ENCODE measurements at places on chromosomes 4 and X. TPM values are rescaled to one million over a fixed set of nuclear protein-coding genes. Genes with fewer than 3 reads are reported as not detected.

DNA sequence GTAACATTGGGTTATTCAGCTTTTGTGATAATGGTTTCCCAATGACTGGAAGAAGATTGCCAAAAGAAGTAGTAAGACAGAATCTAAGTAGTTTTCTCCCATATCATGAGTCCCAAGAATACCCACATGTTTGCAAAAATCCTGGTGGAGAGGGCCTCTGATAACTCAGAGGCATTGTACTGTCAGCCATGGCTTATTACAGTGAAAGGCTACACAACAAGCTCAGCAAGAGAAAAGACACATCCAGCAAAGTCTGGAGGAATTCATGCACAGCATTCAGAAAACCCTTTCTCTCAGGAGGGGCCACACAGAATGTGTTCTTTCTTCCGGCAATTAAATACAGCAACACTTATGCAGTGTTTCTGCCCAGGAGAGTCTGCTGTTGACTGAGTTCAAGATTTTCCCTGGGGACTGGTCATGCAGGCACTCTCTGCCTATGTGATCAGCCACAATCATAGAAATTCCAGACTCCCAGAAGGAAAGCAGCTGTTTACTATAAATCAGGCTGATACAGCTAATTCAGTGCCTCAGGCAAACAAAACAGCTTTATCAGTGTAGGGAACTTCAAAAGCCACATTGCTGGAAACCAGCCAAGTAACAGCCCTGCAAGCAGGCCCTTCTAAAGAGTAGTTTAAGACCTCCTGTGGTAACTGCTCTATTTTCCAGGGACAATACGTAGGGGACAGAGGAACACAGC lies 937.1 kb downstream of the CCSER1 start:
- peak; percentile 85 for DNase-seq

DNA sequence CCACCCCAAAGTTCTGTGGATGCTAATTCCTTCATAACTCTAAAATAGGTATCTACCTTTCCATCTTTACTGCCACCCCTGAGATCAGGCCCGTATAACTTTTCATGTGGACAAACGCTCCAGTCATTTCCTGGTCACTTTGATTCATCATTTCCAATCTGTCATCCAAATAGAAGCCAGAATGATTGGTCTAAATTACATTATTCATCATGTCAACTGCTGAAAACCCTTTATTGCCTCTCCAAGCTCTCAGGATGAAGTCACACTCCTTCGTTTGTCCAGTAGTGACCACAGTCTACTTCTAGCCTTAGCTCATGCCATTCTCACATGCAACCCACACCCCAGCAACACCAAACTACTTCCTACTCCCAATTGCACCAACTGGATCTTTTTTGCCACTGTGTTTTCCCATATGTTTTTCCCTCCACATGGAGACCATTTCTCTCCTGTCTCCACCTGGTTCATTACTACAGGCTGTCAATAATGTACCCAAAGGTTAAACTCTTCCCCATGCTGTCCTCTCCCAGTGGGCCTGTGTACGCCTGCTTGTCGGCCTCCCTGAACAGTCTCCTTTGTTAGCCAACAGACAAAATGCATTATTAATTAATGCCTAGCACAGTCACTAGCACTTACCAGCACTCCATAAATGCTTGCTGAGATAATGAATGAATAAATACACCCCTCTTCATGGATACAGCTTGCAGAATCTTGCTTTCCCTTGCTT lies 382.6 kb upstream of the NOCT start:
- no peak for DNase-seq

- DNase-seq, result no peak
Observed at GRCh38 chr4:139934708-139935195, 219.2 kb downstream of the MAML3 start.

GRCh38 chr4:61468024-61468720 lies 268.0 kb downstream of the ADGRL3 start:
- DNase-seq, result peak; percentile 78

DNA sequence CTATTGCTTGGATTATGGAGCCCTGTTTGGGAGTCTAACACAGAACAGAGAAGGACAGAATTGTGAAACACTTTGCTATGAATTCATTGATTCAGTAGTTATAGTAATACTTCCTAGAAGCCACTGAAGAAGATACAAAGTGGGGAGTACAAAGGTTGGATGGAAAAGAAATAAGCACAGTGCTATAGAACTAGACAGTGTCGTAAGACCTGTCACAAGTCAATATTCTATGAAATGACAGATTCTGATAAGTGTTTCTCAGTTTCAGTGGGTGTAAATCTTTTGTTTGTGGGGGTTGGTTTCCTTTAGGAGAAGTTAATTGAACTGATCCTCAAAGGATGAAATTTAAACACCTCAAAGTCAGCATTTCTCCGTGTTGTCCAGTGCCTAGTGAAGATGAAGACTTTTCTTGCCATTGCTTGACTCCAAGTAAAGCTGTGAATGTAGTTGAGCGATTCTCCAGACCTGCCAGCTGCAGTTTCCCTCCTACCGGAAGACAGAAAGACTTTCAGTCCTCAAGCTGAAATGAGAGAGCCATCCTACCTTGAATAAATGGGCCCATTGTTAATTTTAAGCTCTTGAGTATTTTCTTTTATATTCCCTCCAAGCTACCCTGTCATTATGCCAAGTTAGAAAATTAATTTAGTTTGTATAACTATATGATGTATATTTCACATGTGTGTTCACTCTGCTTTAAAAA lies 7.9 kb downstream of the PDLIM5 start:
- DNase-seq, result no peak

GRCh38 chr4:99863804-99864203 lies 30.4 kb downstream of the LAMTOR3 start:
- DNase-seq, result peak; percentile 23

DNA sequence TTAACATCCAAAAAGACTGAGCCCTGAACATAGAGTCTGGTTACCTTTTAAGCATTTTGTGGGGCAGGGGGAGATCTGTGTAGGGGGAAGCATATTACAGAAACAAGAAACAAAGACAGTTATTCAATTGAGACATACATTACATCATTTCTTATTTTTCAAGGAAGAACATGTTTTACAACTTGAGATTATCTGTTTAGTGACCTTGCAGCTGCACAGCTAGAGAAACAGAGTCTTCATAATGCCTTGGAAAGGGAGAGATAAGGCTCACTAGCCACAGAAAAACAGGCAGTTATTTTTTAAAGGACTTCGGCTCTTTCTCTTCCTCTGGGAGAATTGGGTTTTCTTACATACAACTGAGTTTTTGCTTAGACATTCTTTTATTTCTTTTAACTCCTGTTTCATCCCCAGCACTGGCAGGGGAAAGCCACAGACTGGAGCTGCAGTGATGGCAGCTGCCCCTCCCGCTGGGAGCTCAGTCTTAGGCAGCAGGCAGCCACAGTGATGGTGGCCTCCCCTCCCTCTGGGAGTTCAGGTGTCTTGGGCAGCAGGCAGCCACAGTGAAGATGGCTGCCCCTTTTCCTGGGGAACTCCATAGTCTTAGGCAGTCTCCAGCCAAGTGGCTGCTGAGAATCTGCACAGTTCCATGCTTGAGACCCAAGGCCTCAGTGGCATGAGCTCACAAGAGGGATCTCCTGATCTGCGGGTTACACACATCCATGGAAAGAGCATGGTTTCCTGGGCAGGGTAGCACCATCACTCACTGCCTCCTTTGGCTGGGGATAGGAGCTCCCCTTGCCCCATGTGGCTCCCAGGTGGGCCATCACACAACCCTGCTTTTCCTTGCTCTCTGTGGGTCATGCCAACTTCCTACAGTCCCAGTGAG lies 19.4 kb upstream of the TMPRSS11F start:
- no peak for DNase-seq

- no peak for DNase-seq
Observed at GRCh38 chrX:42496239-42496638, 281.7 kb downstream of the PPP1R2C start.

DNA sequence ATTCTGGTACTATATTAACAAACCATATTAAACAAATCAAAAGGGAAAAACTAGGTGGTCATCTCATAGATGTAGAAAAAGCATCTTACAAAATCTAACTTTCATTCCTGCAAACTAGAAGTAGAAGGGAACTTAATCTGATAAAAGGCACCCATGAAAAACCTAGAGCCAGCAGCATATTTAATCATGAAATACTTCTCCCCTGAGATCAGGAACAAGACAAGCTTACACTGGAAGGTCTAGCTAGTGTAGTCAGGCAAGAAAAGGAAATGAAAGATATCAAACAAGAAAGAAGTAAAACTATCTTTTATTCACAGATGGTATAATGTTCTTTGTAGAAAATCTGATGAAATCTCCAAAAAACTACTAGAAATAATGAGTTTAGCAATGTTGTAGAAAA lies 41.2 kb downstream of the ATP10D start:
- DNase-seq, result no peak

GRCh38 chr4:86670298-86670697 lies 76.2 kb downstream of the PTPN13 start:
- DNase-seq, result no peak

GRCh38 chr4:83012200-83012686 lies 1.6 kb upstream of the LIN54 start:
- no peak for DNase-seq

GRCh38 chr4:128468123-128468989 lies 180.7 kb upstream of the PGRMC2 start:
- DNase-seq, result peak; percentile 83

GRCh38 chrX:133856819-133857218 lies 128.6 kb downstream of the GPC3 start:
- no peak for DNase-seq

DNA sequence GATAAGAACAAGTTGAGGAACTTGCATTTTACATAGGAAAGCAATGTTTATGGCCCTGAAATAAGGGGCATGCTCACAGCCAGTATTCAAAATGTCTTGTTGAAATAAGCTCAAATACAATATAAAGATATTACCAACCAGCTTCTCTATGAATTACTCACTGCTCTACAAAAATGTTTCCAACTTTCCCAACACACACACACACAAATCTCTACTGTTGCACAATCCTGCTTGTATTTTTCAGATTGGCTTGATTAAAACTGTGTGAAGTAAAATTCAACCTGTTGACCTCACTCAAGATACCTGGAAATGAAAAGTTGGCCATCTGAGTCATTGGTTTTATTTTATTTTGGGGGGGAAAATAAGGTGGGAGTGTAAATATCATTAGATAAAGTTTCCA lies 128.6 kb downstream of the CHIC2 start:
- no peak for DNase-seq

DNA sequence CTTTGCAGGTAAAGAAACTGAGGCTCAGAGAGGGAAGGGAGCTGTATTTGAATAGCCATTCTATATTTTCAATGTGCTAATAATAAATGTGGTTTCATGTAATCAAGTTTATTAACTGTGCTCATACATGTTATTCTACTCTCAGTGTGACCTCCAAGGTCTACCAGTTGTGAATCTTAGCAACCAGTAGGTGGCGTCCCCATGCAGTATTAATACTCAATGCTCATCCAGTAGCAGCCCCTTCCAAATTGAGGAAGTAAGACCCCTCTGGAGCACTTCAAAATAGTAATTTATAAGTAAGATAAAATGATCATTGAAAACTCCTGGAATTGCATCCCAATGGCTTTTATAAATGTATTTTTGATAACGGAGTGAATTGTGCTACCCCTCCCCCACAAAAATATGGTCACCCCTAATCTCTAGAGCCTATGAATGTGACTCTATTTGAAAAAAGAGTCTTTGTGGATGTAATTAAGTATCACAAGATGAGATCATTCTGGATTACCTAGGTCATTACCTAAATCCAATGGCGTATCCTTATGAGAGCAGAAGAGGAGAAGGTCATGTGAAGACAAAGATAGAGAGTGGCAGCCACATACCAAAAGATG lies 20.4 kb upstream of the SEPSECS start:
- DNase-seq, result peak; percentile 38

GRCh38 chr4:40395908-40396793 lies 61.0 kb downstream of the CHRNA9 start:
- DNase-seq, result no peak

DNA sequence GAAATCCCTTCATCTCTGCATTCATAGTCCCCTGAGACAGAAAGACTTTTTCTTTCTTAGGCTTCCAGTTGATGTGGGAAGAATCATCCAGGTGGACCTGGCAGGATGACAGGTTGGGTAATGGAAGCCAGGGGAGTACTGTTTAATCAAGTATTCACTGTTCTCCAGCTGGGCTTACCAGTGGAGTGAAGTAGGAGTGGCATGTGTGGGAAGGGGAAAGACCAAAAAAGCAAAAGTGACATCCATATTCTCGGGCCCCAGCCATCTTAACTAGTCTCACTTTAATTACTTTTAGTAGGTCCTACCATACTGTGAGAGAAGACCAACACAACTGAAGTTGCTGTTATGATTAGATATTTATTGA lies 18.5 kb downstream of the VSIG4 start:
- DNase-seq, result no peak

GRCh38 chr4:145446184-145446583 lies 35.5 kb upstream of the SMAD1 start:
- DNase-seq, result no peak

DNA sequence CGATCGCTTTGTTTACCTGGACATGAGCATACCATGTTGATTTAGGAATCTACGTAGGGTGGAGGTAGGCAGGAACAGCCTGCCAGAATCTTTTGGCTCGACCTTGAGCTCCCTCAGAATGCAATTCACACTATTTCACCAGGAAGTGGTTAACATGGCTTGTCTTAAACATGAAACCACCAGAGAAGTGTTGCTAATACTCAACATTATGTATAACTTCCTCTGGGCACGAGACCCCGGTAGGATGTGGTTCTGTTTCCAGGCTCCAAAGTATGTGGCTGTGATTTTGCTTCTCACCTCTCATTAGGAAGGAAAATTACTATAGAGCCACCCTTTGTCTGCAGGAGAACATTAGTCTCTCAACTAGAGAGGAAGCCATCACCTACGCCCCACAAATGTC lies 59.0 kb upstream of the VCX3B start:
- no peak for DNase-seq

DNA sequence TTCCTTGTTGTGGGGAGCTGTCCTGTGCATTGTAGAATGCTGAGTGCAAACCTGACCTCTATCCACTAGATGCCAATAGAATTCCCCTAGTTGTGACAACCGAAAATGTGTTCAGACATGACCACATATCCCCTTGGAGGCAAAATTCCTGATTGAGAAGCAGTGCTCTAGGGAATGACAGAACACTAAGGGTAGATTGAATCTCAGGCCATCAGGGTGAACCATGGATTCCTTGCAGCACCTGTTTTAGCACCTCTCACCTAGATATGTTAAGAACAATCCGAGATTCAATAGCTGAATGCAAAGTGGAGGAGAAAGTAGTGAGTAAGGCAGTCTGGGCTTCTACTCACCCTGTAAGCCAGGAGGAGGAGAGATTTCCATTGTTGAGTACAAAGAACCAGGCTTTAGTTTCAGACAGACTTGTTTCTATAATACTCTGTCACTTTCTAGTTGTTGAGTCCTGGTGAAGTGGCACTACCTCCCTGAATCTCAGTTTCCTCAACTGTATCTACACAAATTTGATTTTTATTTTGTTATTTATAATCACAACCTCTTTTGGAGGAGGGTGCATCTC lies 111.0 kb upstream of the RAP2C start:
- no peak for DNase-seq

NPY5R gene
- total RNA-seq, result not detected

RAI2 gene
- not detected for total RNA-seq

HTRA3 gene
- total RNA-seq, result not detected

CXCL6 gene
- not detected for total RNA-seq

PLAC8 gene
- total RNA-seq, result 6.7 TPM

SSX3 gene
- not detected for total RNA-seq

UGT2A1 gene
- total RNA-seq, result not detected

SHOX gene
- total RNA-seq, result not detected
